Stimulated activated CD4-positive, alpha-beta T cell treated with anti-CD3 and anti-CD28 coated beads, Interleukin-1b, Interleukin-23, amount 100 ng/mL, for 1 hour (primary cell): ENCODE measurements at places on chromosomes 16 and 17.

DNA sequence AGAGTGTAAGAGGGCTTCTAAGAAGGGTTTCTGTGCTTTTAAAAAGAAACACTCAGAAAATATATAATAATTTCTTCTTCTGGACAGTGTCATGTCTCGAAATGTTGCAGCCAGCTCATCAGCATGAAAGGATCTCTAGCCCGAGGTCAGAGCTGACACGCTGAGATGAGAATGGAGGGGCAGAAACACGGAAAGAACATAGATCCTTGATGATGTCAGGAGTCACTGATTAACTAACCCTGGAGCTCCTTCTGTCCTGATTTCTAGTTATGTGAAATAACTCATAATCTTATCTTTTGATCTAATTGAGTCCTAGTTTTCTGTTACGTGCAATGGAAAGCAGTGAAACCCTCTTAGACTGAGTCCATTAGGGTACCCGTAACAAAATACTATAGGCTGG lies 10.3 kb upstream of the TOX3 start:
- no peak for DNase-seq

- DNase-seq = no peak
These were observed 100.5 kb downstream of the XYLT1 start for GRCh38 chr16:17370223-17370707.

DNA sequence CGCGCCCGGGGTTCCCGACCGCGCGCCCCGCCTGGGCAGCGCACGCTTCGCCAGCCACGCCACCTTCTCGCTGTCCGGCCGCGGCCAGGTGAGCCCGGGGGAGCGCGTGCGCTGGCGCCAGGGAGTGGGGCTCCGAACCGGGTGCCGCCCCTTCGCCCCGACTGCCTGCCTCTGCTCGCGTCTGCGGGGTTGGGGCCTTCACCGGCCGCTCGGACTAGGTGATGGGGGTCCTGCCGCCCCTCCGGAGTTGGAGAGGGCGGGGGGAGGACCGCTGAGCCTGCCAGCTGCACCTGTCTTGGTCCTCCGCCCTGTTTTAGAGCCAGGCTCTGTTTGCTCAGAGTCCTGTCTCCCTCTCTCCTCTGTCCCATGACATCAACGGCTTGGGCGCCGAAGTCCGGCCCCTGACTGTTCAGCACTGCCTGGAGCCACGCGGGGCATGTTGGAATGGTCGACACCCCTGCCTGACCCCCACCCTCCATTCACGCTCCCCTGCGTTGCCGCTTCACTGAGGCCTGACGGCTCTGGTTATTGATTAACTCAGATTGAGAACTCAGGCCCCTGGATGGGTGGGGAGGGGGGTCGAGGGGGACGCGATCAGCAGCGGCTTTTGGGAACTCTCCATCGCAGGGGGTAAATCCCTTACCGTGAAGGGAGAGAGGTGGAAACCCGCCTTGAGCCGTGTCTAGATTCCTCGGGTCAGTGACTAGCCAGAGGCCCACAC lies 748 bp downstream of the SMTNL2 start:
- no peak for DNase-seq

GRCh38 chr17:54372069-54372749 lies 528.4 kb upstream of the TOM1L1 start:
- no peak for DNase-seq

DNA sequence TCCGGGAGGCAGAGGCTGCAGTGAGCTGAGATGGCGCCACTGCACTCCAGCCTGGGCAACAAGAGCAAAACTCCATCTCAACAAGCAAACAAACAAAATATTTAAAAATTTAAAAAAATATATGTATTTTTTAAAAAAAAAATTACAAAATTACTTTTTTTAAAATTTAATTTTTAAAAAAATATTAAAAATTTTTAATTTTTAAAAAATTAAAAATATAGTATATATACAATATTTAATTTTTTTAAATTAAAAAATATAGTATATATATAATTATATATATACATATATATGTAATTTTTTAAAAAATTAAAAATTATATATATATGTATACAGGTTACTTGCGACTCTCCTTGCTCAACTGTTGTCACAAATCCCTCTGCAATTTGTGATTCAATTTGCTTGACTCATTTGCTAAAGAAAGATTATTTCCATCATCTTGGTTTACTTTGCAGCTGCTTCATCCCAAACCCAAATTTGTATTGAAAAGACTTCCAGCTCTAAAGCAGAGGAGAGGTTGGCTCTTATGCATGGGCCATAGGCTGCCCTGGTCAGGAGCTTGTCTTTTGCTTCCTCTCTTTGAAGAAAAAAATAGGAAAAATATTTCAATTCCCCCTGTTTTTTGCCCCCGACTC lies 247.4 kb upstream of the IRX3 start:
- no peak for DNase-seq

- no peak for DNase-seq
These were observed 154.7 kb downstream of the C16orf78 start for GRCh38 chr16:49528060-49528865.

DNA sequence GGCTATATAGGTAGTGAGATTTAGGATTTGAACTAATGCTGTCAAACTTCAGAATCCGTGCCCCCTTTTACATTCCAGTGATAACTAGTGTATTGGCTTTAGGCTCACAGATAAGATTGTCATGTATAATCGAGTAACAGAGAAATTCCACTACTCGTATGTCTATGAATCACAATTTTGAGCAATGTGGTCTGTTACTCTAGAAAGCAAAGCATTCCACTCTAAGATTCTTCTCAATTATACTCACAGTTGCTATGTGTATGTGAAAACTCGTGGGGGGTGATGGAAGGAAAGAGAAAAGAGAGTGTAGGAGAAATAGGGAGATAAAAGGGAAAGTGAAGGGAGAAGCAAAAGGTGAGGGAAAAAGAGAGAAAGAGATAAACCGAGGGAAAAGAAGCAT lies 1175.1 kb upstream of the GOT2 start:
- DNase-seq = no peak

DNA sequence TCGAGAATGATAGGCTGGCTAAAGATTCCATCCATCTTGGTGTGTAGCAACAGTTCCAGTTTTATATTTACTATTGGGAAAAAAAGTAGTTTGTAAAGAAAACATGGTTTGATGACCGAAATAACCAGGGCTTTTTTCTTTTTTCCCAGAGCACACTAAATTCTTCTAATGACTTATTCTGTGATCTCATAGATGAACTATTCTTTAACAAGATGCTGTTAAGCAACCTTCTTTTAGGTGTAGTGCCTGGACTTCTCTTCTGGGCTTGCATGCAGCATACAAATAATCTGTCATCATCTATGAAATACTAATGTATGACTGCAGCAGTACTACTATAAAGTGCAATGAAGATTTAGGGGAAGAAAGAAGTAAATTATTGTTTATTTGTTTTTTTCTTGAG lies 11.0 kb upstream of the CAPNS2 start:
- no peak for DNase-seq

GRCh38 chr17:82006468-82007227 lies 16.0 kb downstream of the CENPX start:
- DNase-seq = no peak

GRCh38 chr17:11240041-11240840 lies 772 bp upstream of the SHISA6 start:
- DNase-seq = no peak

DNA sequence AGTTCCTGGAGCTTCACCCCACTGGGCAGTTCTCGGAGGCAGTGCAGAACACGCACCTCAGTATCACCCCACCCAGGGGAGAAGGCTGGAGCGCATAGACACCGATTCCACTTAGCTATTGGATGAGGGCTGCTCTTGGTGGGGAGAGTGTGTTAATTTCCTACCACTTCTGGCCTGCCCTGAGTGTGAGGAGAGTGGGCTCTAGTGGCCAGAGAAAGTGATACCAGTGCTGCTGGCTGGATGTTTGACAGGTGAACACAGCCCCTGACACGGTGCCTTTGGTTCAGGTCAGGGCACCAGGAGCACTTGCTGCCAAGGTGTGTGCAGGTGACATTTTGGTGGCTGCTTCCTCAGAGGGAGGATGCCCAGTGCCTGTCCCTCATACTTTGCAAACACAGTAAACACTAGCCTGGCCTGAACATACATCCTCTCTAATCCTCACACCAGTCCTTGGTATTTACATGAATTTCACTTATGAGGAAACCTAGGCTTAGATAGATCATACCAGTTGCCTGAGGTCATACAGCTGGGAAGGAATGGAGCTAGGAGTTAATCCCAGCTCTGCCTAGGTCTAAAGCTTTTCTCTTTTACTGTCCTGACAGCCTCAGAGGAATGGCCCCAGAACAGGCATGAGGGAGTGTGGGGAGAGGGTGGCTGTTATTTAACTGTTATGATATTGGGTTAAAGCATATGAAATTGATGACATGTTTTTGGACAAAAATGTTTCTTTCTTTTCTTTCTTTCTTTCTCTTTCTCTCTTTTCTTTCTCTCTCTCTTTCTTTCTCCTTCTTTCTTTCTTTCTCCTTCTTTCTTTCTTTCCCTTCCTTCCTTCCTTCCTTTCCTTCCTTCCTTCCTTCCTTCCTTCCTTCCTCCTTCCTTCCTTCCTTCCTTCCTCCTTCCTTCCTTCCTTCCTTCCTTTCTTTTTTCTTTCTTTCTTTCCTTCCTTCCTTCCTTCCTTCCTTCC lies 21.0 kb upstream of the ITGAX start:
- no peak for DNase-seq

GRCh38 chr17:79943347-79944241 lies 92.1 kb downstream of the TBC1D16 start:
- DNase-seq = no peak
